ENCODE measurements at places on chromosomes 11 and 22. TPM values are rescaled to one million over a fixed set of nuclear protein-coding genes. Genes with fewer than 3 reads are reported as not detected.

DNA sequence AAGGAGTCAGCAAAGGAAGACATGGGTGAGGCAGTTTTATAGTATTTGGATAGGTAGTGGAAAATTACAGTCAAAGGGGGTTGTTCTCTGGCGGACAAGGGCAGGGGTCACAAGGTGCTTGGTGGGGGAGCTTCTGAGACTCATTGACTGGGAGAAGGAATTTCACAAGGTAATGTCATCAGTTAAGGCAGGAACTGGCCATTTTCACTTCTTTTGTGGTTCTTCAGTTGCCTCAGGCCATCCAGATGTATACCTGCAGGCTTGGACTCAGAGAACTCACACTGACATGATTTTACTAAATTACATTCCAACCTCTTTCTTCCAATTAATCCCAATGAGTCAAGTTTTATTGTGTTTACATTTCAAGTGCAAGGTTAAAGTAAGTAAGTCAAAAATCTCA, 240.5 kb upstream of the API5 start:
- no peak for DNase-seq

The OR10D3 gene
- not detected for total RNA-seq

DNA sequence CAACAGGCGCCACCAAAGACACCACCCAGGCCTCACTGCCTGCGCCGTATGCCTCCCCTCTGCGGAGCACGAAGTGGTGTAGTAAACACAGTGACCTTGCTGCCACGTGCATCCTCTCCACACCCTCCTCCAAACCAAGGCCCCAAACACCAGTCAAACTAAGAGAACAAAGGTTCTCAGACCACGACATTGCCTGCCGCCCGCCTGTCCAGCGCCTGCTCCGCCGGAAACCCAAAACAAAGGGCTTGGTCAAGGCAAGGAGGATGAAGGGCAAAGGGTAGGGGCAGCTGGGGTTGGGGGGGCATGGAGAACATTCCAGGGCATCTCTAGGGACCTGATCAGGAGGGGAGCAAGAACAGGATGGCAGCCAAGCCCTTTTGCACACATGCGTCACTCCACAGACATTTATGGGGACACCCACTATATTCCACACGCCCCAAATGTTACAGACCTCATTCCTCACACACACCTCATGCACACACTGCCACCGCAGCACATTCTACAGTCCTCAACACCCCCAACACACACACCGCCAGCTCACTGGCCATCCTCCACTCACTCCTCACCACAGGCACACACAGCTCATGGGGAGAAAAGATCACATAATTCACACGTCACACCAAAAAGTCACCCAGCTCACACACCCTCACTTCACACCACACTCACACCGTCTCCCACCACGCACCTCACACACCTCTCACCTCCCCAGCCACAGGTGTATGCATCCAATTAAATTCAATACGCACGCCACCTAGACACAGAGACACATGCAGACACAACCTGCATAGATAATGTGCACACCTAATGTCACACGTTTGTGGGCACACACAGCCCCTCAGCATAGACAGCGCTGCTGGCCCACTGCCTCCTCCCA, 34.5 kb downstream of the PDE2A start:
- DNase-seq, result no peak

The ATG16L2 gene
- total RNA-seq, result 41.2 TPM

GRCh38 chr22:29707471-29707870, 12.3 kb upstream of the CABP7 start:
- DNase-seq, result no peak

The F2 gene
- total RNA-seq, result not detected

The KRTAP5-10 gene
- total RNA-seq, result not detected

DNA sequence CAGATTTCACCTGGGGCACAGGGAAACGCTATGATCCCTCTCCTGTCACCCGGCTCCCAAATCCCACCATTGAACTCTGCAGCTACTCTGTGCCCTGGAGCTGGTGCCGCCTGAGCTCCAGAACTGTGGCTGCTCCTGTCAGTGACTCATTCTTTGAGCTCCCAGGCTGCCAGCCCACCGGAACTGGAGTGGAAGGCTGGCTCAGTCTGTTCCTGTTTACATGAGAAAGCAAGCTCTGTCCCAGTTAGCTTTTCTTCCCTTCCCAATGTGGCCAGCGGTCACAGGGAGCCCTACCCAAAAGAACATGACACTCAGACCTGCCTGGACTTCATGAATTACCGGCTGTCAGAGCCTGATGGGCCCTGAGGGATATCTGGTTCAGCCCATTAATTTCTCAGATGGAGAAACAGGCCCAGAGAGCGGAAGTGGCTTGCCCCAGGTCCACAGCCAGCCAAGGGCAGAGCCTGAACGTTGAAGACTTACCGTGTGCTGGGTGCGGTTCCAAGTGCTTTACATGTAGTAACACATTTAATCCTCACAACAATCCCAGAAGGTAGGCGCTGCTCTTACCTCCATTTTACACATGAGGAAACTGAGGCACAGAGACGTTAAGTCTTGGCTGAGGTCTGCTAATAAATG, 23.8 kb upstream of the IGSF22 start:
- DNase-seq, result no peak

DNA sequence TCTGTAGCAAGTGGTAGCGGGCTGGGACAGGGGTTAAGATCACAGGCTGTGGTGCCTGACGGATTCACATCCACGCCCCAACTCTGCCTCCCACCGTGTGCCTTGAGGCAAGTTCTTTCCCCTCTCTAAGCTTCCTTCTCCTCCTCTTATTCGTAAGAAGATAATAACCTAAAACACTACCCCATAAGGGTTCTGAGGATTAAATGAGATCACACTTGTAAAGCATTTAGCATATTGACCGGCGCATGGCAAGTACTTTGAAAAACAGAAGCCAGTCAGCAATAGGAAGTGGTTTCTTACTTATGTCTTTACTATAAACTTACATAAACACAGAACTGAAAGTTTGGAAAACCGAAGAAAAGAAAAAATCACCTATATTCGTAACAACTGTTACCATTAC, 15.5 kb upstream of the LMO2 start:
- no peak for DNase-seq
